ENCODE measurements at places on chromosomes 1 and 21. TPM values are rescaled to one million over a fixed set of nuclear protein-coding genes. Genes with fewer than 3 reads are reported as not detected.

GRCh38 chr1:191895049-191895448 lies 263.2 kb upstream of the RGS18 start:
- H3K4me3 ChIP-seq = no peak overlapping the region
- H3K4me1 ChIP-seq = no peaks in the 10 kb centered on the region

- no peaks in the 10 kb centered on the region for H3K4me1 ChIP-seq
- H3K4me3 ChIP-seq = no peak overlapping the region
- no peak for DNase-seq
- no peaks in the 10 kb centered on the region for H3K36me3 ChIP-seq
Observed at GRCh38 chr1:49298304-49298703, 521.6 kb upstream of the BEND5 start.

DNA sequence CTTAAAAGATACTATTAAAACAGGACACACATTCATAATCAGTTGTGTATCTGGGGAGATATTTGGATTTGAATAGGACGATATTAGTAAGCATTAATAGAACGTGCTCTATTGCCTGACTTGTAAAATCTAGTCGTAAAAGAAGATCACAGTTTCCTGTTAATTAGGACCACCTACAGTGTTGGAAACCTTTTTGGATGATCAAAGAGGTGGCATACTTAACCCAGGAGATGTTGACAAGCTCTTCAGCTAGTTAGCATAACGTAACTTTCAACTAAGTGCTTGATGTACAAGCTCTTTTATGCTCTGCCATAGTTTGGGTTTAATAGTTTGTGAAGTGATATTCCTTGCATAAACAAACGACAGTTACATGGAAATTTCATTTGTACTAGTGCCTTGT lies 293.3 kb upstream of the NR5A2 start:
- DNase-seq = no peak
- H3K4me3 ChIP-seq = no peak overlapping the region
- H3K4me1 ChIP-seq = no peaks in the 10 kb centered on the region
- H3K36me3 ChIP-seq = no peaks in the 10 kb centered on the region
- no peak overlapping the region for H3K27ac ChIP-seq
- H3K27me3 ChIP-seq = no peaks in the 10 kb centered on the region

DNA sequence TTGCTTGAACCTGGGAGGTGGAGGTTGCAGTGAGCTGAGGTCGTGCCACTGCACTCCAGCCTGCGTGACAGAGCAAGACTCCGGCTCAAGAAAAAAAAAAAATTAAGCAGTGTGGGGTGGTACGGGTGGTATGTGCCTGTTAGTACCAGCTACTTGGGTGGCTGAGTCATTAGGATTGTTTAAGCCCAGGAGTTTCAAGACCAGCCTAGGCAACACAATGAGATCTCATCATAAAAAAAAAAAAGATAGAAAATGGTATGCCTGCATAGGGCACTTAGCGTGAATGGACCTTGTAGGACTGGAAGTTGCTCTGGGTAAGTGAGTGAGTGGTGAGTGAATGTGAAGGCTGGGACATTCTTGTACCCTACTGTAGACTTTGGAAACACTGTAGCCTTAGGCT lies 37.0 kb downstream of the TBCE start:
- peak overlapping the region; percentile 86 for H3K27ac ChIP-seq
- peaks cover 57% of the 10 kb centered on the region for H3K4me1 ChIP-seq
- DNase-seq = peak; percentile 92
- H3K4me3 ChIP-seq = no peak overlapping the region

GRCh38 chr1:11337580-11338073 lies 64.6 kb downstream of the UBIAD1 start:
- peak; percentile 61 for DNase-seq
- no peaks in the 10 kb centered on the region for H3K36me3 ChIP-seq

DNA sequence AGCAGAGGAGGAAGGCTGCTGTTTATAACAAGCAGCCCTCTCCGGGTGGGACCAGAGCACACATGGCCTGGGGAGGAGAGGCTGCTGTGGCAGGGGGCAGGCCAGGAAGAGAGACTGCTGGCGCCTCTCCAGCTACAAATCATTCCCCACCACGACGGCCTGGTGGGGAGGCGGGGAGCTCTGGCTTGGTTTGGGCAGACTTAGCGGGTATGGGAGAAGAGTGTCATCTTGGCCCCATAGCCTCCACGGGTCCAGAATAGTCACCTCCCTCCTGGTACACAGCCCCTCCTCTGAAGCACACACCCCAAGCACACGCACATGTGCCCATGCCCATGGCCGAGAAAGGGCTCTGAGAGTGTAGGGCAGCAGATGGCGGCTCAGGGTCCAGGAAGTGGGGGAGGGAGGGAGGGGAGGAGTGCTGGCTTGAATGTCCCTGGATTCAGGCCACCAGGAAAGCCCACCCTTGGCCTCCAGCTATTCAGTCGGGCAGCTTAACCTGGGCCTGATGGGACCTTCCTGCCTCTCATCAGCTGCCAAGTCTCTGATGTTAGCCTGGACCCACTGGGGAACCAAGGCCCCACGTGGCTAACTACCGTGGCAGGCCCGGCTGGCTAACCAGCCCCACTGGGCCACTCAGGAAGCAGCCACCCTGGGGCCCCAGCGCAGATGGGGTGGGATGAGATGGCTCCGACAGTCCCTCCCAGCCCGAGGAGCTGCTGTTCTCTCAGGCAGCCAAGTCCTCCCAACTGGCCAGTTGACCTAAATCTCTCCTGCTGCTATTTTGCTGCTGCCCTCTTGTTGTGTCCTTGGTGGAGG lies 10.9 kb downstream of the LRP8 start:
- H3K4me3 ChIP-seq = no peak overlapping the region
- no peak overlapping the region for H3K27ac ChIP-seq
- DNase-seq = no peak
- peaks cover 43% of the 10 kb centered on the region for H3K36me3 ChIP-seq

DNA sequence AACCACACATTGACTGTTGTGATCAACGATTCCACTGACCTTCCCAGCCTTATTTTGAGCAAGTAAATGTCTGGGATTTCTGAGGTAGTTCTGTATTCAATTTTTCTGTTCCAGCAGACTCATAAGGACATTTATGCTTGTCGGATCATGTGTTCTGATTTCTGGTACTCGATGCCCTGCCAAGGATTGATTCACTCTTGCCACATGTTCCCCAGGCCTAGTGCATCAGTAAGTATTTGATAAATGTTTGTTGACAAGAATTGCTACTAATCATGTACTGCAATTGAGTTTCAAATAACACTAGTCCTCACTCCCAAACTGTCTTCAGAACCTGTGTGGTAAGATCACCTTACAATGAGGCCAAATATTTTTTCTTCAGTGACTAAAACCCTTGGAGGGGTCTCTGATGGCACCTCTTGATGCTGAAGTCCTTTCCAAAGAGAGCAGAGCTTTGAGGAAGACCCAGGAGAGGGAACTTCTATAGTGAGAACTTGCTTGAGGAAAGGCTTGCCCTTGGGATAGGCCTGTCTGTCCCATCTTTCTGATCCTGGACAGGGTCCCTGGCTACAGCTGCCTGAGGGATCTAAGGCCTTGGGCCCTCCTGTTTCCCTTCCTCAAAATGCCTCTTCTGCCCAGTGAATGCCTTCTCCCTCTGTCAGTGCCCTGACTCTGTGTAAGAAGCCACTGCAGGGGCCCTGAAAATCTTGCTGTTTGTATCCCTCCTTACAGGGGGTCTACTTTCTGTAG lies 115.8 kb upstream of the FAM78B start:
- H3K4me1 ChIP-seq = no peaks in the 10 kb centered on the region
- H3K27me3 ChIP-seq = no peaks in the 10 kb centered on the region
- no peak overlapping the region for H3K27ac ChIP-seq
- H3K4me3 ChIP-seq = no peak overlapping the region
- no peak for DNase-seq

DNA sequence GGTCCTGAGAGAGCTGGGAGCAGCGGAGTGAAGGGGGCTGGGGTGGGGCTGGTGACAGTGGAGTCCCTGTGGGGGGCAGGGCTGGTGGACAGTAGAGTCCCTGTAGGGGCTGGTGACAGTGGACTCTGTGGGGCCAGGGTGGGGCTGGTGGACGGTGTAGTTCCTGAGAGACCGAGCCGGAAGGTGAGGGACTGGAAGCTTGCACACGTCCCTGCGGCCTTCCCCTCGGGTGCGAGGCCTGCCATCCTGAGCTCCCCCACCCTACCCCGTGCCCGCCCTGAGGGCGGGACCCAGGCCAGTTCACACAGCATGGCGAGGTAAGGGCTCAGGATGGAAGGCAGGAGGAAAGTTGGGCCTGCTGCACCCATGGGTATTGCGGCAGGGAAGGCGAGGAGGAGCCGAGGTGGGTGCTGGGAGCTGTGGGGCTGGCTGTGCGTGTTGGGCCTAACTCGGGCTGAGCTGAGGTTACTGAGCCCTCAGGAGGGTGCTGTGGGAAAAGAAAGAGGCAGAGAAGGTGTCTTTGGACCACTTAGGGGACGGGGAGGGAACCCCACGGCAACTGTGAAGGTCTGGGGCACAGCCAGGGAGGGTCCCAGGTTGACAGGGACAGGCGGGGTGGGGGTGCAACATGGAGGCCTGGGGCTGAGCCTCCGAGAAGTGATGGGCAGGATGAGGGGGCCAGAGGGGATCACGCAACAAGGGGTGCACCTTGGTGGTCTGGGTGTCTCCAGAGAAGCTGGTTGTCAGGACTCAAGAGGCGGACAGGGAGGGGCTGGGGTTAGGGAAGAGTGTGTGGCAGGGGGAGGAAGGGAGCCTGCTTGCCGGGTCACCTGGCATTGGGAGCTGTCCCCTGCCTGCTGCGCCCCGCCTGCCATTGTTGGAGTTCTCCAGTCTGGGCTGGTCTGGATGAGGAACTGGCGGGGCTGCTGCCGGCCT lies 60.8 kb downstream of the PRKCZ start:
- peaks cover 15% of the 10 kb centered on the region for H3K27me3 ChIP-seq
- H3K4me3 ChIP-seq = no peak overlapping the region
- no peak overlapping the region for H3K27ac ChIP-seq
- no peak for DNase-seq
- no peaks in the 10 kb centered on the region for H3K36me3 ChIP-seq

- H3K36me3 ChIP-seq = peaks cover 84% of the 10 kb centered on the region
- H3K4me1 ChIP-seq = no peaks in the 10 kb centered on the region
- no peak overlapping the region for H3K4me3 ChIP-seq
Observed at GRCh38 chr1:22117851-22118250, 25.0 kb downstream of the WNT4 start.

- H3K27me3 ChIP-seq = no peaks in the 10 kb centered on the region
- peaks cover 34% of the 10 kb centered on the region for H3K4me1 ChIP-seq
- no peak overlapping the region for H3K4me3 ChIP-seq
- DNase-seq = no peak
- H3K36me3 ChIP-seq = peaks cover 38% of the 10 kb centered on the region
- peak overlapping the region; percentile 82 for H3K27ac ChIP-seq
Observed at GRCh38 chr1:77824694-77825093, 45.2 kb downstream of the MIGA1 start.

DNA sequence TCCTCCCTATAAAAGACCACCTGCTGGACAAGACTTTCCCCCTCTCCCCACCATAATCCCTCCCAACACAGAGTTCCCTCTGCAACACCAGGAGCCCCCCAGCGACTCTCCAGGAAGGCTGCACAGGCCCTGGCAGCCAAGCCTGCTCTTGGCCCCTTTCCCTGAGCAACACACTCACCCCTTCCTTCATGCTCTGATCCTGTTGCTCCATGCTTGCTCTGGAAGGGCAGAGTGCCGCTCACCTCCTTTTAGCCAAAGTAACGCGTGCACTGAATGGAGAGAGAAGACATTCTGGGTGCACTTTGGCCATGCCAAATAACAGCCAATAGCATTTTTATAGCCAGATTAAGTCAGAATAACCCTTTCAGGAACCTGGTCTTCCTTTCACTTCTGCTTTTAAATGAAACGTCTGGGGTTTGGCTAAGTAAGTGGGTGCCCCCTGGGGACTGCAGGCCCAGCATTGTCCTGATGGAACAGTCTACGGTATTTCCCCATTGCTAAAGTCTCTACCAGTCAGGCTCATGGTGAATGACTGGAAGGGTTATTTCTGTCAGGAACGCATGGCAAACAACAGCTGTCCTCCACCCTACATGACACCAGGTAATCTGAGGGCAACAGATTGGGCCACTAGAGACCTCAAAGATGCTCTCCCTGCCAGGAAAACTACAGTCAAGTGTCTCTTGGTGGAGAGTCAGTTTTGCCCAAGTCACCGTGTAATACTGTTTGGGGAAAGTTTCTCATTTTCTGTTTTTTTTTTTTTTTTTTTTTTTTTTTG lies at the start of gene SLC2A5:
Gene SLC2A5 (minus strand): TSS at position 310 of the 775 bp plus-strand sequence. CDS start 99 bp downstream, at position 211.
- DNase-seq = no peak
- H3K36me3 ChIP-seq = no peaks in the 10 kb centered on the region
- H3K4me1 ChIP-seq = peaks cover 7% of the 10 kb centered on the region
- H3K27me3 ChIP-seq = no peaks in the 10 kb centered on the region

DNA sequence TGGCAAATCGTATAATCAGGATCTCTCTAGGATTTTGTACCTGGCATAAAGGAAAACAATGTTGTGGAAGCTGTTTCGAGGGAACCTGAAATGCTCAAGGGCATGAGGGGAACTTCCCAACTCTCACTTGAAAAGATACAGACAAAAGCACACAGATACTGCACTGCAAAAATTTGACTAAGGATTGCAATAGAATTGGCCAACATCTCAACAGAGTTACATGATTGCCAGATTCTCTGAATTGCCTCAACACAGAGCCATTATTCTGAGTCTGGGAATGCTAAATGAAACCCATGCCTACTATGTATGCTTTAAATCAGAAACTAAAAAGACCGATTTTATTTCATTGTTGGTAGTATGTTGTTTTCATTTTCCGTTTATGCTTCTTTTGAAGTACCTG lies 16.0 kb downstream of the KRTAP19-8 start:
- no peaks in the 10 kb centered on the region for H3K36me3 ChIP-seq
- no peak overlapping the region for H3K4me3 ChIP-seq
- no peak for DNase-seq
- no peaks in the 10 kb centered on the region for H3K4me1 ChIP-seq

DNA sequence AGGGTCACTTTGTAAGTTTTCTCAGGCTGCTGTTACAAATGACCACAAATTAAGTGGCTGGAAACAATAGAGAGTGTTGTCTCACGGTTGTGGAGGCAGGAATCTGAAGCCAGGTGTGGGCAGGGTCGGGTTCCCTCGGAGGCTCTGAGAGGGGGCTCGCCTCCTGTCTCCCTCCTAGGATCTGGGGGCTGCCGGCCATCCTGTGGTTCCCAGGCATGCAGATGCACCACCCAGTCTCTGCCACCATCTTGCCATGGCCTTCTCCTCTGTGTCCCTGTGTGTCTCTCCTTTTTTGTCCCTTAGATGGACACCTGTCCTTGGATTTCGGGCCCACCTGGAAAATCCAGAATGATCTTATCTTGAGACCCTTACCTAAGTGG lies 4.8 kb downstream of the TP73 start:
- no peaks in the 10 kb centered on the region for H3K36me3 ChIP-seq
- H3K4me3 ChIP-seq = no peak overlapping the region
- H3K4me1 ChIP-seq = peaks cover 7% of the 10 kb centered on the region
- H3K27ac ChIP-seq = no peak overlapping the region

- no peaks in the 10 kb centered on the region for H3K36me3 ChIP-seq
- DNase-seq = peak; percentile 79
- peaks cover 24% of the 10 kb centered on the region for H3K4me1 ChIP-seq
- H3K4me3 ChIP-seq = peak within 1 kb of the TSS; percentile 56
- H3K27me3 ChIP-seq = no peaks in the 10 kb centered on the region
Observed at GRCh38 chr1:115089420-115090185, at the start of gene TSPAN2. Gene TSPAN2 (minus strand): TSS chr1:115089503. CDS start chr1:115089432, 71 bp downstream.

GRCh38 chr1:87336623-87337067 lies 8.0 kb downstream of the LMO4 start:
- DNase-seq = peak; percentile 50
- peaks cover 53% of the 10 kb centered on the region for H3K4me1 ChIP-seq
- no peaks in the 10 kb centered on the region for H3K27me3 ChIP-seq
- H3K4me3 ChIP-seq = peak overlapping the region; percentile 25

Gene CD53
- not detected for total RNA-seq

Gene VAMP4
- 4.2 TPM for total RNA-seq

Gene AADACL3
- total RNA-seq = not detected

Gene CENPL
- 37.8 TPM for total RNA-seq

Gene AGTRAP
- total RNA-seq = 22.6 TPM

Gene ATF3
- total RNA-seq = 10.1 TPM

Gene PADI4
- total RNA-seq = not detected

Gene ZNF670
- 5.2 TPM for total RNA-seq

Measured in SJSA1 (cell line).